Hematopoietic multipotent progenitor cell treated with erythropoietin and hydrocortisone succinate and interleukin-3 and kit ligand, for 4 days (in vitro differentiated cells): ENCODE measurements at places on chromosomes 4 and X.

DNA sequence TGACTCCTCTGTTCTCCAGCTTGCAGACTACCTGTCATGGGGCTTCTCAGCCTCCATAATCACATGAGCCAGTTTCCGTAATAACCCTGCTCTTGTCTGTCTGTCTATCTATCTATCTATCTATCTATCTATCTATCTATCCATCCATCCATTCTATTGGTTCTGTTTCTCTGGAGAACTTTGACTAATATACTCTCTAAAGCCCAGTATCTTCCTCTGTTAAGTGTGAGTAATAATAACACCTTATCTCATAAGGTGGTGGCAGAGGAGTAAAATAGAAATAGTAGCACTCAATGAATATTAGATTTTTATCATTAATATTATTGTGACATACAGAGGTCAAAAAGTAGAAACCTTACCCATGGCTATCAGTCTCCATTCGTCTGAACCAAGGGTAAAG is 177.9 kb upstream of the PGRMC2 start:
- no peak for DNase-seq

DNA sequence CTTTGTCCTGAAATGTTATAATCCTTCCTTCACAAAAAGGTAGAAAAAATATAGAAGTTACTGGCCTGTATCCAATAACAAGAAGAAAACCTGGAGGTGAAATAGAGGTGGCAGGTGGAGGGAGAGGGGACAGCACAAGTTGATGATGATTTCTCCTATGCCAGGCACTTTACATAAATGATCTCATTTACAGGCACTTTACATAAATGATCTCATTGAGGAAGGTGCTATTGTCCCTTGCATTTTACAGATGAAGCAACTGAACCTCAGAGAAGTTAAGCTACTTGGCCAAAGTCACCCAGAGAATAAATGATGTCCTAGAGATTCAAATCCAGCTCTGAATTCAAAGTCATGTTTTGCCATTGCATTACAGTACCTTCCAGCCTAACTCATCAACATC is 7.1 kb upstream of the OPHN1 start:
- no peak for DNase-seq

GRCh38 chr4:55396308-55397125 is 760 bp downstream of the TMEM165 start:
- DNase-seq = peak; percentile 56

- DNase-seq = peak; percentile 72
Observed at GRCh38 chr4:75708218-75708691, 16.1 kb upstream of the USO1 start.

DNA sequence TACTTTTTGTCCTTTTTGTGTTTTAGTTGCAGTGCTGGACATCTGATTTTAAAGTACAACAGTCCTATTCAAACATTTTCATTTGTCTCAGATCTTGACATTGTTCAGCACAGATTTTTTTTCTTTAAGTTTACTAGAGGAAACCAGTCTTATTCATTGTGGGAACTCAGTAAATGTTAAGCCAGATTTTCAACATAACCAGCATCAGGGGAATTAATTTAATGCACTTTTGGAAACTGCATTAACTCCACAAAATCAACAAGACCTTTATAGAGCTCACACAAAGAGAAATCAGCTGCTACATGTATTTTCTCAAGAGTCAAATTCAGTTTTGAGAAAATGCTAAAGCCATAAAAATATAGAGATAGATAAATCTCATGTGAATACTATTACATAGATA is 9.9 kb downstream of the CPE start:
- no peak for DNase-seq

- no peak for DNase-seq
Observed at GRCh38 chr4:13118633-13119032, 365.5 kb downstream of the RAB28 start.

DNA sequence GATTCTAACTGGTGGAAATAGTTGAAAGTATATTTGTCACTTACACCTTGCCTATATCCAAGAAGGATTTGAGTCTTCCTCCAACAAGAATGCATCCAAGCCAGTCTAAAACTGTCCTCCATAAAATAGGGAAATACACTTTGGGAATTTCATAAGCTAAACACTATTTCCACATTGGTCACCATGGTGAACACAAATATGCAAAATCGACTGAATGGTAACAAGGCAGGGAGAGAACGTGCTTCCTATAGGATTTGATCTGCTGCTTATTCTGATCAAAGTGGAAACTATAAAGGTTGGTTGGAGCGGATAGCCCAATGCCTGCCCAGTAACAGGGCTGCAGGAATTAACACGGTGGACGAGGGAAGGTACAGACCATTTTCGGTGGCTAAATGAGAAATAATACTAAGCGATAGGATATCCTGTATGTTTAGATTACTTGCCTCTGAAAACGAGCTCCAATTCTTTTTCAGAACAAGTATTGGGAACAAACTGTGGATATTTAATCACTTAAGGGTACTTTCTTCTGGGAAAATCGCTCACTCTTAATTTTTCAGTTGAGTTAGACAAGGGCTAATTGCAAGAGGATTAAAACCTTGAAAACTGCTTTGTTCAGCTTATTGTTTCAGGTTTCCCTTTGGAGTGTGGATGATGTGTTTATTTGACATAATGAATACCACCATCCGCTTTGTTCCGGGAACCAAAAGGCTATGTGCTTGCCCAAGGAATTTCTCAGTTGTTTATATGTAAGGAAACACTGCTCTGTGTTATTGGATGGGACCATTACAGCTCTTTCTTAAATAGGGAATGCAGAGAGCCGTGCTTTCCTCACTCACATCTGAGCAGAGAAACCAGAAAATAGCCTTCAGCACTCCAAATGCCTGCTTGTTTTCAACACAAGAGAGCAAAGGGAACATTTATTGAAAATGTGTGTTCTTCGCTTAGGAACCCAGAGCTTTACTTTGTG is 194.4 kb downstream of the CBR4 start:
- no peak for DNase-seq

- DNase-seq = peak; percentile 50
Observed at GRCh38 chr4:83361416-83362103, 26.9 kb upstream of the HPSE start.

GRCh38 chrX:71910986-71911730 is 513 bp downstream of the NHSL2 start:
- peak; percentile 35 for DNase-seq

DNA sequence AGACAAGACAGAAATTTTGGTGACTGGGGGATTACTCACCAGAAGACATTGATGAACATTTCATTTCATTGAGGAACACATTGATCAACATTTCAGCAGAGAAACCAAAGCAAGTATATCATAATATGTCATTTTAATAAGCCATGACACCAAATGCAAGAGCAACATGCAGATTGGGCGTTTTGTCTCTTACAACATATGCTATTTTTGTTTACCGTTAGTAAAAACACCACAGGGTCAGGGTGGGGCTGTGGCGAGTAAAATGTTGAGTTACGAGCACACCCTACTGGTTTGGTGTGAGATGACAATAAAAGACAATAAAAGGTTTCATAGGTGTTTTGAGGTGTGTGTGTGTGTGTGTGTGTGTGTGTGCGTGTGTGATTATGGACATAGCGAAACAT is 294.5 kb downstream of the PDGFC start:
- DNase-seq = peak; percentile 45

DNA sequence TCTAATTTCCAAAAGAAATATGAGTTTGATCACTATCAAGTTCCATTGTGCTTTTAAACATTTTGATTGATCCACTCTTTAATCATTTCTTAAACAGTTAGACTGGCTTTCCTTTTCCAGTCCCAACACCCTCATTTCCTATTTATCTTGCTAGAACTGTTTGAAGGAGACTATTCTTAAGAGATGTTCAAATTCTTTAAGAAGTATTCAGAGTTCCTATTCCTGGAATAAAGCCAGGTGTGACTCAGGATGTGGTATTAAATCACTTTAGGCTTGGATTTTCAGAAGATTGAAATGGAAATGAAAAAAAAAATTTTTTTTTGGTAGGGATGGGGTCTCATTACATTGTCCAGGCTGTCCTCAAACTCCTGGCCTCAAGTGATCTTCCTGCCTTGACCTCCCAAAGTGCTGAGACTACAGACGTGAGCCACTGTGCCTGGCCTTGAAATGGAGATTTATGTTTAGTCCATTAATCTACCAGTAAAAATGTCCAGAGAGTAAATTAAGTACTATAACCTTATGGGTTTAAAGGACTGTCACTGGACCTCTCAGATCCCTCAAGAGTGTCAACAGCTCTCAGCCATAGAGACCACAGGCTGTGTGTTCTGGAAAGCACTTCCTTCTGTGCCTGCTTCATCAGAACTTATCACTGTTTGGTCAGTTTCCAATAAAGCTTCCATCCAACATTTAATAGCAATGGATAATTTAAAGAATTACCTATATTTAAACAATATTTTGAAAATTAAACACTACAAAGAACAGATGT is 90.7 kb downstream of the CDS1 start:
- DNase-seq = no peak

GRCh38 chrX:24506082-24506481 is 41.0 kb downstream of the PDK3 start:
- DNase-seq = peak; percentile 81

- DNase-seq = peak; percentile 43
Observed at GRCh38 chr4:139749338-139749737, 83.7 kb downstream of the MGST2 start.

- no peak for DNase-seq
Observed at GRCh38 chr4:41568363-41568762, 30.4 kb downstream of the LIMCH1 start.
